ENCODE measurements at places on chromosomes 3 and 15.

- DNase-seq: no peak
These were observed 6.9 kb downstream of the GLCE start for GRCh38 chr15:69167218-69167846.

GRCh38 chr3:189652042-189652441 is 20.9 kb downstream of the TP63 start:
- DNase-seq: no peak

DNA sequence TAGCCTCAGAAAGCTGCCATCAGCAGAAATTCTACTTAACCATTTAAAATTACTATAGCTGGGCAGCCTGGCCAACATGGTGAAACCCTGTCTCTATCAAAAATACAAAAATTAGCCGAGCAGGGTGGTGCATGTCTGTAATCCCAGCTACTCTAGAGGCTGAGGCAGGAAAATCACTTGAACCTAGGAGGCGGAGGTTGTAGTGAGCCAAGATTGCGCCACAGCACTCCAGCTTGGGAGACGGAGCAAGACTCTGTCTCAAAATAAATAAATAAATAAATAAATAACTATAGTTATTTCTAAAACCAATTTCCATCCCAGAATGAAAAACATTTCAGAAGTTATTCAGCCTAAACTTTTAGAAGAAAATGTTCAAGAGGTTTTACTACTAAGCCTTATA is 25.1 kb downstream of the LRRFIP2 start:
- DNase-seq: no peak

GRCh38 chr15:78625606-78626280 is 4.9 kb upstream of the CHRNA3 start:
- no peak for DNase-seq

DNA sequence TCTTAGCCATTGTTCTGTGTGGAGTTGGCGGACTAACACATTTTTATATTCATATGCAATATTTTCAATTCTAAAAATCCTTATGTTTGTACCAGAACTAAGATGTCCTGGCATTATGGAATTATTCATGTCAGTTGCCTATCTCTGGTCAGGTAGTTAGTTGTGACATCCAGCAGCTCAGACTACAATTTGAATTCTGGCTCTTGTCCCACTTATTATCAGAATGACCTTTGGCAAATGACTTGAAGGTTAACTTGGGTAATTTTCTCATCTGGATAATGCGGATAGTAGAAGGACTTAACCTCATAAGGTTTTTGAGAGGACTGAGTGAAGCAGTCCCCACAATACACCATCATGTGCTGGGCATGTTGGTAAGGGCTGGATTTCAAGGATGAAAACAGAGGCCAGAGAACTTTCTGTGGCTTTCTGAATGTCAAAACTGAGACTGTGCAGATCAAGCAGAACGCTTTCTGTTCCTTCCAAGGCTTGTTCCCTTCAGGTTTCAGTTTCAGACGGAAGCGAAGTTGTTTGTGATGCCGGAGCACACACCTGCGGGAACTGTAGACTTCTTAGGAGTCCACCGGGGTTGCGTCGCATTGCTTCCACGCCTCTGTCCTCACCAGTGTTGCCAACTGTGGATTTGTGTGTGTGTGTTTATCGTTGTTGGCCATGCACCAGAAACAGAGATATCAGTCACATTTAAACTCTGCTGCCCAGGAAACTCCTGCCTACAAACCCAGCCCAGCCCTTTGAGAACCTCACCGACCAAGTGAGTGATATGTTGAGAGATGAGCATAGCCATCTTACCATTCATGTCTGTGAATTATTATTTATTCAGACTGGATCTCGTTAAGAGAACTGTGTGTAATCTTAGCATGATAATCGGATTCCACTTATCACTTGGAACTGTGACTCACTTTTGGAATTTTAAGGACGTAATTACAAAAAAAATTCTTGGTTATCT is 76.0 kb downstream of the PTPRG start:
- no peak for DNase-seq

DNA sequence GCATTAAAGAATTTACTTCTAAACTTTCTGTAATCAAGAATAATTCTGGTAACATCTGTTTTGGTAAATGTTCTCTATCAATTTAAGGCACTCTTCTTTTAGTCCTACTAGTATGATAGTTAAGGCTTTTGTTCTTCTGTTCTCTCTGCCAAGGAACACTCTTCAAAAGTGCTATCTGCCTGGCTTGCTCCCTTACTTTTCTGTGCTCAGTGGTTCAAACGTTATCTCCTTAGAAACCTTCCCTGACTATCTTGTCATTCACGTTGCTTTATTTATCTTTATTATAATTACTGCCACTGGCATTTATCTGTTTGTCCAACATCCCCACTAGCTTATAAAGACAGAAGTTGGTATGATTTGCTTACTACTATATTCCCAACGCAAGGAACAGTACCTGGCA is 59.2 kb downstream of the RFX7 start:
- no peak for DNase-seq

DNA sequence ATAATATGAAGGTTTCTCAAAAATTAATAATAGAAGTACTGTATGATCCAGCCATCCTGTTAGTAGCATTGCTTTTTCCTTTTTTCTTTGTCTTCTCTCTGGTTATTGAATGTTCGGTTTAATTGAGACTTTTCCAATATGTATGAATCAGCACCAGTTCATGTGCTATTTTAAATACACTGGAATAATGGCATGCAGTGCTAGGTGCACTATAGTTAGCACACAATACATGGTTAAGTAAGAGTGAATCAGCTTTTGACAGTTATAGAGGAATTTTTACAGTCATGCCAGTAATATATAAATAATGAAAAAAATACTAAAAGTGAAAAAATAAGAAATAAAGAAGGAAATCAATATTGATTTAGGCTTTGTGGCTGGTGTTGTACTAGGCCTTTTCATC is 113.8 kb upstream of the STRIT1 start:
- DNase-seq: no peak

GRCh38 chr3:45741247-45741646 is 52.1 kb downstream of the SACM1L start:
- no peak for DNase-seq

DNA sequence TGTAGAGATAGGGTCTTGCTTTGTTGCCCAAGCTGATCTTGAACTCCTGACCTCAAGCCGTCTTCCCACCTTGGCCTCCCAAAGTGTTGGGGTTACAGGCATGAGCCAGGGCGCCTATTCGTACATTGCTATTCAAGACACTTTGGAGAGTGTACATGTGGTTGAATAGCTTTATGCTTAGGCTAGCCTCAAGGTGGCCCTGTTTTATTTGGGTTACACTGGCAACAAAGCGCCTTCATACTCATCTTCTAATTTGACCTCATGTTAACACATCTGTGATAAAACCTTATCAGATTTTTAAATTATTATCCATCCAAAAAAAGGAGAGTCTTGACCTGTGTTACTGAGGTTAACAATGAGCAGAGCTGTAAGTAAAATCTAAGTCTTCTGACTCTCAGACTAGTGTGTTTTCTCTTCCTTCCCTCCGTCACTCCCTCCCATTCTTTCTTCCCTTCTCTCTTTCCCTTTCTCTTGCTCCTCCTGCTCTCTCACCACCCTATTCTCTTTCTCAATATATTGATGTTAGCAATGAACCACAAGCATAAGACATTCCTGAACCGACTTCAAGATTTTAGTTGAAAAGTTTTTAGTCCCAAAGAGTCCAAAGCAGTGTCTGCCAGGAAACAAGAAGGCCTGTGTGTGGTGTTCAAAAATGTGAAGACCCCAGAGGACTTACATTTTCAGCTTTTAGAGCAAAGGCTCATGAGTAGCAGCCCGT is 603.7 kb upstream of the CFAP20DC start:
- no peak for DNase-seq

GRCh38 chr3:194632809-194633348 is 340 bp downstream of the TMEM44 start:
- DNase-seq: no peak

DNA sequence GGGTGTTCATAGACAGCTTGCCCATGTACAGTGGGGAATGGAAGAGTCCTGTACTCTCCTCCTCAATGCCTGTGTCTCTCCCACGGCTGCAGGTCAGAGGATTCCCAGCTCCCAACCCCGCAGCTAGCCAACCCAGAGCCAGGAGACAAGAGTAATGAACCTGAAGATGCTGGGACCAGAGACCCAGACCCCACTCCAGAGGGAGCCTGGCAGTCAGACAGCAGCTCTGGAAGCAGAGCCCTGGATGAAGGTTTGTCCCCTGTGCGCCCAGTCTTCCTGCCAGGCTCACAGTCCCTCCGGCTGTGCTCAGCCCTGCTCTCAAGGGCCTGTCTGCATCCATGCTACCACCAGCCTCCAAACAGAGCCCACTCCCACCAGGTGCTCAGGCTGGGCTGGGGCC is 29.5 kb downstream of the EFCC1 start:
- no peak for DNase-seq

GRCh38 chr3:146189519-146190173 is 28.7 kb upstream of the PLOD2 start:
- DNase-seq: no peak

DNA sequence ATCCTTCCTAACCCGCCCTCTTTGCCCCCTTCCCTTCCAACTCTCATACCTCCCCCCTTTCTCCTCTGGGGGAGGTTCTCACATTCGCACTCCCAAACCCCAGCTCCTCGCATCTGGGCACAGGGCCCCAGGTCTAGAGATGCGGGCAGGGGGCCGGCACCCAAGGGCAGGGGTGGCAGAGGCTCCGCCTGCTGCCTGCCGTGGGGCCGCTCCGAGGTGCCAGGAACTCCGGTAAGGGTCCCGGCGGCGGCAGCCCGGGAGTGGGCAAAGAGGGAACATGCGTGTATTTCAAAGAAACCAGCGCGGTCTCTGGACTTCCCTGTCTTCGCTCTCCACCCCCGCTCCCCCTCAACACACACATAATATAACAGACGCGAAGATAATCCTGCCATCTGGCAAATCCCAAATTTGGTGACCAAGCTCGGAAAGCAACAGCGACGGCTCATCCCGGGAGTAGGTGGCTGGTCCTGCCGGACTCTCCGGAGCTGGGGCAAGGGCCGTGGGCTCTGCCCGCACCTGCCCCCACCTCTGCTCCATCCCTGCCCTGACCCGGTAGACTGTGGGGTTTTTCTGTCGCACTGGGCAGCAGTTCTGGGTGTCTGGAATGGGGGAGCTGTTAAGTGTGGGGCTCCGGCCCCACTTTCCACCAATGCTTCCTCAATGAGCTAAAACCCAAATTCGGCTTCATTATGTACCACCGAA is 31.0 kb downstream of the NR2F2 start:
- no peak for DNase-seq

DNA sequence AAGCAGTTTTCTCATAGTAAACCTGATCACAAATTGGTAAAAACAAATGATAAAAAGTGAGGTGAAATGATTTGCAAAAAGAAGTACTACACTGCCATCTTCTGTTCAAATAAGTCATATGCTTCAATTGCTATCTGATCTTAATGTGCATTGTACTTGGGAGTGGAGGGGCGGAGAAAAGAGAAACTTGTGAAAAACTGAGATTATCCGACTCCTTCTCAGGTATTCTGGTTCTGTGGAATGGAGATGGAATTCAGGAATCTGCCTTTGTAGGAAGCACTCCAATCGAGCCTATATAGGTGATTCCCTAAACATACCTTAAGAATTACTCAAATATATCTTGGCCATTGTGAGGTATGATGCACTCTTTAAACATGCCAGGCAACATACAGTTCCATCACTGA is 180.6 kb downstream of the CHL1 start:
- no peak for DNase-seq

DNA sequence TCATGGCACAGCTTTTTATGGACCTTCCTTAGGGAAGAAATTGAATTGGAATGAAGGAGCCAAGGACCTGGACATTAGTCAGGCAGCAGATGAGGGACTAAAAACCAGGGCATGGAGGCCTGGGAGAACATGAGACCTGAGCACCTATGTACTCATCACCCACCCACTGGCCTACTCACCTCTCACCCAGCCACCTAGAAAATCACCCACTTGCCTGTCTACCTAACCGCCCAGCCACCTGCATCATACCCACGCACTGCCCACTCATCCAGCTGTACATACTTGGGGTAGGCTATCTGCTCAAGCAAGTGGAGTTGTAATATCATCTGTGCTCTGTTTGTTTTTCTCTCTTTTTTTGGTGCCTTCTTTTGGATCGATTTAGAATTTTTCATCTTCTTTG is 65.3 kb upstream of the SLCO2A1 start:
- no peak for DNase-seq

GRCh38 chr3:55570271-55570711 is 83.2 kb upstream of the WNT5A start:
- no peak for DNase-seq

DNA sequence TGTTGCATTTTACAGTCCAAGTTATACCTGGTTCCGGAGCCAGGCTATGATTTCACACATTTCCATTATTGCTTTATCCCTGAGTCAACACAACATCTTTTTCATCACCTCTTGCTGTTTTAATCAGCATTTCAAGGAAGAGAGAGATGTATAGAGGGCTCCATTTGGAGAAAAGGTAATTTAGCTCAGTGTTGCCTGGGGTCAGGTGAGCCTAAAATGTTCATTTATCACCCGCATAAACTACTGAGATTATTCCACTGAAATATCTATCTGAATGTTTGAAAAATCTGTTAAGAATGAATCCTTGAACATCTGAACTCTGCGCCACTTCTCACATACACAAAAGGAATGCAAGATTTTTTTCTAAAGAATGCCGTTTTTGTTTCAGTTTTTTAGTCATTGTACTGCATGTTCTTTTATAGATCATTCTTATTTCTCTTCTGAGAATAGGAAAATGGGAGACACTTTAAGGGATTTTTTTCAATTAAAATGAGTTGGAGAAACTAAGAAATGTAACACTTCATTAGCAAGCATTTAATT is 51.5 kb upstream of the AGTR1 start:
- no peak for DNase-seq

GRCh38 chr3:184791171-184791570 is 20.8 kb upstream of the VPS8 start:
- no peak for DNase-seq

GRCh38 chr3:98027085-98027446 is 8.0 kb downstream of the GABRR3 start:
- DNase-seq: no peak

DNA sequence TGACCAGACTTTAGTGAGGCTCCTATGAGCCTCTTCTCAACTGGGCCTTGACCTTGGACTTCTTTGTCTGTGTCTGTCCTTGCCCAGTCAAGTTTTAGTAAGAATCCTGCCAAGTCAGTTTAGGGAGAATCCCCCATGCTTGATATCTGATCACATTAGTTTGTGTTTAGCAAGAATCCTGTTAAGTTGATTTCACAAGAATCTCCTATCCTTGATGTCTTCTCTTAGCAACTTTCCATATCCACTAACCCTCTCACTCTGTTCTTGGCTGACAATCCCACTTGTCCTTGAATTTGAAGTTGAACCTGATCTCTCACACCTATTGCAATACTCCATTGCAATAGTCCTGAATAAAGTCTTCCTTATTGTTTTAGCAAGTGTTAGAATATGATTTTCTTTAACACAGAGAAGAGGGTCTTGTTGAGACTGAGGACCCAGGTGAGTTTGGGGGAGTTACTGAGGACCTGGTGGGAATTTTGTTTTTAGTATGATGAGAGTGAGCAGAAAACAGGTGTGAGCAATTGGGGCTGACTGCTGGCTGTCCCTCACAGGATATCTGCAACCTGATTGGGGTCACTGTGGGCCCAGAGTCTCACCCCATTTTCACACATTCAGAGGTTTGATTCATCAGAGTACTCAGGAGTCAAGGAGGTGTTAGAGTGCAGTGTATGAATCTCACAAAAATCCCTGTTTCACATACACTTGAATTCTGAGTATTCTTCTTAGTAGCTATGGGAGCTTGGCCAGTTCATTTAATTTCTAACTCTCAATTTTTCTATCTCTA is 39.9 kb upstream of the TNFAIP8L3 start:
- DNase-seq: no peak

- peak; percentile 62 for DNase-seq
These were observed 45.7 kb downstream of the B3GNT5 start for GRCh38 chr3:183298701-183299153.

Measured in HFF-Myc (cell line).